ENCODE measurements at places on chromosomes 2 and 18.
A peak's percentile ranks its signal among the peaks of the same experiment; 100 is the strongest.

DNA sequence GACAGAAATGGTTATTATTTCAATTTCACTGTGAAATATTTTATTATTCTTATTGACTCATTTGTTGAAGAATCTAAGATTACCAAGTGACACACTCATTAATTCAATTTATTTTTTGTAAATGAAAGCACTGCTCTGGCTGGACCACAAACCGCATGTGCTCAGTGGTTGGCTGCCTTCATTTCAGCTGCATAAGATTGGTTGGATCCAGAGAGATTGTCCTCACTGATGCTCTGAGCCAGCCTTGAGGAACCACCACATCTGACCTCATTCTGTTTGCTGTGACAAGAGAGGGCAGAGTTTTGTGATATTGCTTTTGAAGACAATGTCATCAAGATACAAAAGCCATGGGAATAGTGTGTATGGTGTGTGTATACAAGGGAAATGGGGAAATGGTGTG lies 192.1 kb downstream of the CYRIA start:
- no peak for DNase-seq

GRCh38 chr2:203914546-203915182 lies 21.9 kb upstream of the ICOS start:
- DNase-seq, result no peak

GRCh38 chr2:201467666-201468065 lies 16.1 kb downstream of the STRADB start:
- DNase-seq, result no peak

GRCh38 chr18:65938592-65939372 lies 188.0 kb downstream of the CDH7 start:
- DNase-seq, result no peak

- no peak for DNase-seq
Measured at GRCh38 chr2:62956651-62957050, 94.0 kb upstream of the OTX1 start.

- DNase-seq, result no peak
Measured at GRCh38 chr2:88227446-88227845, 57.3 kb downstream of the THNSL2 start.

GRCh38 chr2:219596954-219597551 lies 604 bp upstream of the STK11IP start:
- DNase-seq, result no peak

- no peak for DNase-seq
Measured at GRCh38 chr2:19462256-19462645, 103.8 kb upstream of the OSR1 start.

DNA sequence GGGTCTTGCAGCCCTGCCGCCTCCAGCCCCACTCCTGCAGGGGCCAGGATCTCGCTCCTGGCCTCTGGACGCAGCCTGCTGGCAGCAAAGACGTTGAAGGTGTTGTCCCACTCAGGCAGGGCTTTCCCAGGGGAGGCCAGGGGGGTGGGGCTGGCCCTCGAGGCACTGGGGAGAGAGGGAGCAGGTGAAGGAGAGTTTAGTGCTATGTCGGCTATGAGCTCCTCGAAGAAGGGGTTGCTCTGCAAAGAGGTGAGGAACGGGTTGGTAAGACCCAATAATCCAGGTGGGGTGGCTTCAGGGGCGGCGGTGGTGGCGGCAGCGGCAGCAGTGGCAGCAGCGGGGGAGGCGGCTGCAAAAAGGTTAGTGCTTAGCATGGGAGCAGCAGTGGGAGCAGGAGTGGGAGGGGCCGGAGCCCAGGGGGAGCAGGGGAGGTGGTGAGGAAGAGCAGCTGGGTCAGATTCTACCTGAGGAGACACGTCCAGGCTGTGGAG lies 9.7 kb upstream of the SFXN5 start:
- DNase-seq, result no peak

- DNase-seq, result peak; percentile 54
Measured at GRCh38 chr2:100820523-100821254, 750 bp downstream of the NPAS2 start.

DNA sequence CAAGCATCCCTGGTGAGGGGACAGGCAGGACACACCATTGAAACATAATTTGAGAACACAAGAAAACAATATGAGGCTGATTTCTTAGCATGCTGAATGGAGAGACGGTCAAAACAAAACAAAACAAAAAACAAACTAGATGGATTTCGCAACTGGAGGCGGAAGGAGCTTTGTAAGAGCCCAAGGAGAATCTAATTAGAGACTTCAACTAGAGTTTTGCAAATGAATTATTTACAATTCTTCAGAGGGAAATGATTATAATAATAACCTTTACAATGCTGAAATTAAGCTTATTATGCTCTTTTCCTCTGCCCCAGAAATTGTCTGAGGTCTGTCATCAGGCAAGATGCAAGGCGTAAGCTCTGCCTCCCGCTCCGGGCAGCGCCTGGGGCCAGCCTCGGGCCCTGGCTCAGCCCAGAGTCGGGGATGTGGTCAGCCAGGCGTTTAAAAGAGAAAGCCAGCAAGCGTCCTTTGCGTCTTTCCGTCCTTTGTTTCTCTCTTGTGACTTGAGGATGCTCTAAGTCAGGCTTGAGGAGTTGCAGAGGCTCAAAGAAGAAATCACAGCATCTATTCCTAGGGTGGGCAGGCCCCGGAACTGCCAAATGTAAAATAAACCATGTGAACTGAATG lies 139.6 kb downstream of the TWIST2 start:
- peak; percentile 19 for DNase-seq

DNA sequence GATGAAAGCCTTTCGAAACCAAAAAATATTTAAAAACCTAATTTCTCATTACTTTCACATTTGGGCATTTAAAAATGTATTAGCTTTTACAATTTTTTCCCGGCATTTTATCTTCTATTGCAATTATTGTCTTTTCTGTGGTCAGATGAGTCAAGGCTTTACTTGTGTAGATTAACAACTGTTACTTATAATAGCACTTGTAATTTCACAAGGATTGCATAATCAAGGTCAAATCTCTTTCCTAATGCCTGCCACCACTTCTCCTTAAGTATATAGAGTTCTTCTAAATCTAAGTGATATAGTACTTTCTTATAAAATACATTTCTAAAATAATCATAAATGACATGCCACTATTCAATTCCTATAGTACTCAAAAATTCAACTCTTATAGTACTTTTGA lies 67.2 kb downstream of the SLC8A1 start:
- DNase-seq, result no peak

DNA sequence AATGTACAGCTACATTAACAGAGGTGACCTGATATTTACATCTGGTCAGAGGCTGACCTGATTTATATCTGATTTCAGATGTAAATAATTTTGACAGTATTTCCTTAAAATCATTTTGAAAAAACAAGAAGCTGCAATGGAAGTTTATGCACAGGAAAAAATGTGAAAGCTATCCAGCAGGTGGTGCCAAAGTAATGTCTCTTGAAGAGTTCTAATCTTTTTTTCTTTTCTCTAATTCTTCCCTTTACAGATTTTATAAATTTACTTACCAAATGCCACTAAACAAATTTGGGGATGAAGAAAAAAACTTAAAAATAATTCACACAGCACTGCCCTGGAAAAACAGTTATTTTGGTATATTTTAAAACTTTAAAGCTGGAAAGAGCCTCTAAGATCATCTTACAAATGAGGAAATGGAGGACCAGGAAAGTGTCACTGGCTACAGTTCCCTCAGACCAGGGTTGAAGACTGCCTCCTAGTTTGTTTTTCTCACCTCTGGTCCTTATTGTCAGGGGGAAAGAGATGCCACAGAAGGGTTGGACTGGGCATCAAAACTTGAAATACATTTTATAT lies 16.4 kb upstream of the FBLN7 start:
- no peak for DNase-seq

DNA sequence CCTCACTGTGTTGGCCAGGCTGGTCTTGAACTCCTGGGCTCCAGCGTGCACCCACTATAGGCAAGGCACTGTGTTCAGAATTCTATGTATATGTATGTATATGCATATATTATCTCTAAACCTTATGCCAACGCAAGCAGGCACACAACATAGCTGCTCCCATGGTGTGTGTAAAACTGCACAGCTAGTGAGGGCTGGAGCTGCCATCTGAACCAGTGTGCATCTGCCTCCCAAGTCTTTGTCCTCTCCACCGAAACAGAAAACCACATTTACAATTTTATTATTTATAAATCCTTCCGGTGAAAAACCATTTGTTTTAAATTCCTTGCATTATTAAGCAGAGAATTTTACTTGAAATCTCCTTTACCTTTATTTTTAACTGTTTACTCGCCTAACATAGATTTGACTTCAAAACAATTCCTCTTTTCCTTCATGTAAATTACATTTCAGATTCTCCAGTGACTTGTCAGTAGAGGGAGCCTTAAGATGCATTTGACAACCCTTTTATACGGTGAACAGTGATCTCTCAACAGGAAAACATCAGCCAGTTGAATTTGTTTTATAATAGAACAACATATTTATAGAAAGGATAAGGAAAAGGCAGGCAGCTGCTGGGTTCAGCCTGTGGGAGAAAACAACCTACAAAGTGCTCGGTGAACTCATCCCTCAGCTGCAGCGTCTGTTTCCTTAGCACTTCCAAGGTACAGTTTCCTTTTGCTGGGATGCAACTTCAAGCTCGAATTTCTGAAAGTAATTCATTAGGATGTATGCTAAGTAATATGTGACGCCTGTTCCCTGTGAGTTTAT lies 101.2 kb downstream of the MYT1L start:
- no peak for DNase-seq

- no peak for DNase-seq
Measured at GRCh38 chr18:25042641-25043051, 309.3 kb downstream of the ZNF521 start.
